ENCODE measurements at places on chromosomes 5 and 9. TPM values are rescaled to one million over a fixed set of nuclear protein-coding genes. Genes with fewer than 3 reads are reported as not detected.

DAPK1 gene
- total RNA-seq, result 51.6 TPM

ANKRD18A gene
- total RNA-seq, result under 0.01 TPM

DNA sequence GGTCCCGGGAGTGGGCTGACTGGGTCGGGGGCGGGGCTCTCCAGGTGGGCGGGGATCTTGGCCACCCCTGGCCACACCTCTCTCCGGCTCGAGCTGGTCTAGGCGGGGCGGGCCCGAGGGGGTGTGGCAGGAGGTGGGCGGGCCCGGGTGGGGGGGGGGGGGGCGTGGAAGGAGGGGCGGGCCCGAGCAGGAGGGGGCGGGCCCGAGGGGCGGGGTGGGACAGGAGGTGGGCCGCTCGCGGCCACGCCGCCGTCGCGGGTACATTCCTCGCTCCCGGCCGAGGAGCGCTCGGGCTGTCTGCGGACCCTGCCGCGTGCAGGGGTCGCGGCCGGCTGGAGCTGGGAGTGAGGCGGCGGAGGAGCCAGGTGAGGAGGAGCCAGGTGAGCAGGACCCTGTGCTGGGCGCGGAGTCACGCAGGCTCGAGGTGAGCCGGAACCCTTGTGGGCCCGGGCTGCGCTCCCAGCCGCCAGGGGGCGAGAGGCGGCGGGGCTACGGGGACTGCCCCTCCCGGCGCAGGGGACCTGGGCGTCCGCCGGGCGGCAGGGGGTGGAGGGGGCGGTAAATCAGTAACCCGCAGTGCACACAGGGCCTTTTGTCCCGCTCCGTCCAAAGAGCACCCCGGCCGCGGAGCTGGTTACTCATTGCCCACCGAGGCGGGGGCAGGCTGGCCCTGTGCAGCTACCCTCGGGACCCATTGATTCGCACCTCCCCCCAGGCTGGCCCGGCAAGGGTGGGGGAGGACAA is at the start of gene FGFR4:
Gene FGFR4, plus strand, starts transcription at position 262 of the 744 bp plus-strand sequence. CDS start 2,688 bp downstream, outside the sequence.
- peak; percentile 68 for DNase-seq

- no peak for DNase-seq
These were observed 89.8 kb downstream of the PTTG1 start for GRCh38 chr5:160511280-160511929.

DNA sequence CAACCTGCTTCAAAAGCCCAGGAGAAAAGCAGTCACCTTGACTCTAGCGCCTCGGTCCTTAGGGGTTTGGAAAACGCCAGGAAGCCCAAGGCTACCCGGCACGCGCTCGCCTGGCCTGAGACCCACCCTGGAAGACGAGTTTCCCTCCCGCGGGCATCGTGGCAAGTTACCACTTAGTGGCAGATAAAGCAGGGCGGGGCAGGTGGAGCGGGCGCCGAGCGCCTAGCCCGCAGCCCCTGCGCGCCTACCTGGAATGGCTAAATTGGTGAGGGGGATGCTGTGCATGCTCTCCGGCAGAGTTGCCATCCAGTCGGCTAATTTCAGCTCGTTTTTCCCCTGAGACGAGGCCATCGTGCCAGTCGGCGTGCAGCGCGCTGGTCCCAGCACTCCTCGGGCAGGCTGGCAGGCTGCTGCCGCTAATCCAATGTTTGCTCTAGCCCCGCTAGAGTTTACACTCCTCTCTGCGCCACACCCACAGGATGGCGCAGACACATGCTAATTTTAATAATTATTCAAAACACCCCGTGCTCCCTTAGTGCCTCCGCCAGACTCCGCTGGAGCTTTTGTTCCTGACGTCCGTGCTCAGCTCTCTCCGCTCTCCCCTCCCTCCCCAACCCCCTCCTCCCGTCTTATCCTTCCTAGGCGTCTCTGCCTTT is at the start of gene PLCXD3:
Gene PLCXD3, minus strand, starts transcription at position 426 of the 656 bp plus-strand sequence. Its CDS starts 75 bp downstream, at position 351.
- DNase-seq, result no peak

DNA sequence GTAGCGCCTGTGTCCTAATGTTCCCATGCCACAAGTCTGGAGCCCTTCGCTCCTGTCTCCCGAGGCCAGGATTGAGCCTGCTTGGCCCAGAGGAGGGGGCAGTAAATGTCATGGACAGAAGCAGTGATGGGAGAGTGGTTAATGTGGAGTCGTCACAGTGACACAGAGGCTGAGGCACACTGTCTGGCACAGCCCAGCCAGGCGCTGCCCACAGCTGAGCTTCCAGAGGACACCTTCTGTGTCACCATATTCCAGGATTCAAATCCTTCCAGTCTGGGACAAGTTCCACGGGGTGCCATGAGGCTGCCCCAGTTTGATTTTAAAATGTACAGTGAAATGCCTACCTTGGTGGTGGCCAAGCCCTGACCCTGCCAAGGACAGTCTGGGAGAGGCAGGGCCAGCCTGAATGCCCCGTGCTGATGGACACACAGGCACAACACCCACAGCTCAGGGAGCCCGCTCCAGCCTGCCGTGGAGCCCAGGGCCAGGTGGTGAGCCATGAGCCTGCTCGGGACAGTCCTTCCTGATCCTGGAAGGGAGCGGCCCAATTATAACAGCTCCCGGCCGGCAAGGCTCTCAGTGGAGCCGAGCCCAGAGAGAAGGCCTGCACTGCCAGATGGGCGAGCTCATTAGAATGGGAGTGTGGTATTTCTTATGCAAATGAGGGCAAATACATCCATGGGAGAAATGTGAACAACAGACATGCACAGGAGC is 99.1 kb upstream of the RUFY1 start:
- no peak for DNase-seq

DNA sequence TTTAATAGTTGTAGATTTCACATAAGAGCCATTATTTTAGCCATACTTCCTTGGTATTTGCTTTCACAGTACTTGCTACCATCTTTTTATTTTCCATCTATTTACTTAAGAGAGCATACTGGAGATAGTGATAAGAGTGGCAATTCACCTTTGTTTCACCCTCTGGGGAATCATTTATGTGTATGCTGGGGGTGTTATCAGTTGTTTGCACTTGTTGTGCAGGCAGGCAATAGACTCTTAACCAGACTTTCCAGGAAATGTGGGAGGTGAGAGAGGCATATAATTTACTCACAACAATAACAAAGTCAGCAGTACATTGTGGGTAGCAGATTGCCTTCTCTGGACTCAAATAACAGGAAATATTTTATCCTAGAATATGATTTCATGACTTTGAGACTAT is 1018.3 kb downstream of the CDH12 start:
- DNase-seq, result no peak

GRCh38 chr9:5719100-5719926 is 90.4 kb downstream of the RIC1 start:
- DNase-seq, result peak; percentile 85

- no peak for DNase-seq
These were observed 33.6 kb downstream of the TLR4 start for GRCh38 chr9:117737721-117738226.

- DNase-seq, result peak; percentile 47
These were observed 18.4 kb downstream of the F2RL2 start for GRCh38 chr5:76604838-76605237.
